ENCODE measurements at places on chromosomes 11 and 22. TPM values are rescaled to one million over a fixed set of nuclear protein-coding genes. Genes with fewer than 3 reads are reported as not detected.

SCUBE1 gene
- total RNA-seq = 0.07 TPM

CCT8L2 gene
- not detected for total RNA-seq

KAT5 gene
- total RNA-seq = 39.9 TPM

HOATZ gene
- total RNA-seq = not detected

DNA sequence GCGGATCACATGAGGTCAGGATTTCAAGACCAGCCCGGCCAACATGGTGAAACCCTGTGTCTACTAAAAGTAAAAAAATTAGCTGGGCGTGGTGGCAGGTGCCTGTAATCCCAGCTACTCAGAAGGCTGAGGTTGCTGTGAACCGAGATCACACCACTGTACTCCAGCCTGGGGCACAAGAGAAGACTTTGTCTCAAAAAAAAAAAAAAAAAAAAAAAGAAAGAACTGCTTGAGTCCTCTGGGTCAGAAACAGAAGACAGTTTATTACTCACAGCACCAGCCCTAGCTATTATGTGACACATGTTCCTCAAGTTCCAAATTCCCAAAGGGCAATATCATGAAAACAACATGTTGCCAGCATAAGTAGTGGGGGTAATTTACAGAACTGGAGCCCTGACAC, 1014.1 kb upstream of the RAG2 start:
- no peak for DNase-seq

- DNase-seq = no peak
Measured at GRCh38 chr22:45698094-45698493, 26.5 kb downstream of the ATXN10 start.

DNA sequence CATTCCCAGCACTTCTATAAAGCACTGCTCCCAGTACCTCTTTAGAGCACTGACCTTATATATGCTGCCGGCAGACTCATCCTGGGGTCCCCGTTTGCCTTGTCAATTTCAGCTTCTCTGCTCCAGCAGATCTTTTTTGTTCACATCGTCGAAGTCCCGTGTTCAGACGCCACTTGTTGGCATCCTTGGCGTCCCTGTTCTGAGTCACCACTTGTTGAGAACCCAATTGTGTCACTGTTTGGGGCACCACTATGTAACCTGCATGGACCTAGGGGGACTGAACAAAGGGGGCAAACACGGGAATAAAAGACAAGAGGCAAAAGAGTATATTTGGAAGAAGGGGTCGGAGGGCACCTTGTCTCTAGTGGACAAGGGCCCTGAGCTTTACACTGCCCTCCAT, 25.5 kb downstream of the OR10A6 start:
- DNase-seq = no peak

DNA sequence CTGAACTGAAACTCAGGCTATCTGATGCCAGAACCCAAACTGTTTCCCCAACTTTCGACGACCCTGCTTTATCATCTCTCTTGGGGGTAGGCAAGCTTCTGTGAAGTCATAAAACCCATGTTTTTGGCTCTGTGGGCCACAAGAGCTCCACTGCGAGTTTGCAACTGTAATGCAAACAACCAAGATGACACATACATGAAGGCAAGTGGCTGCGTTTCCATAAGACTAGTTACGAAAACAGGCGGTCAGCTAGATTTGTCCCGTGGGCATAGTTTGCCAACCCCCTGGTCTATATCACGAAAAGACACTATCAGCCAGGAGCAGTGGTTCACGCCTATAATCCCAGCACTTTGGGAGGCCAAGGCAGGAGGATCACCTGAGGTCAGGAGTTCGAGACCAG, 37.5 kb downstream of the TPST2 start:
- DNase-seq = no peak

DNA sequence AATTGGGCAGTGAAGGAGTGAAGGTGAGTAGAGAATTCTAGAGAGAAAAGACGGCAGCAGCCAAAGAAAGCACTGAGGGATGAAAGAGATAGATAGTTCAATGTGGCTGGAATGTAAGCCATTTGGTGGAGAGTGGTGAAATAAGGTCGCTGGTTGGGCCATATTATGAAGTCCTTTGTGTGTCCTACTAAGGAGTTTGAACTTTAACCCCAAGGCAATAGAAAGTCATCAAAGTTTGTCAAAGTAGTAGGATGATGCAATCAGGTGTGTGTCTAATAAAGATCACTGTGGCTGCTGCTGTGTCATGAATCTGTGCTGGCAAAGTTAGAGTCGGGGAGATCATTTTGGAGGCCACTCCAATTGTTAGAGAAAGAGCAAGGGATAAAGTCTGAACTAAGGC, 18.7 kb downstream of the RNF121 start:
- no peak for DNase-seq
